ENCODE measurements at places on chromosomes 6 and 20.
A peak's percentile ranks its signal among the peaks of the same experiment; 100 is the strongest.

DNA sequence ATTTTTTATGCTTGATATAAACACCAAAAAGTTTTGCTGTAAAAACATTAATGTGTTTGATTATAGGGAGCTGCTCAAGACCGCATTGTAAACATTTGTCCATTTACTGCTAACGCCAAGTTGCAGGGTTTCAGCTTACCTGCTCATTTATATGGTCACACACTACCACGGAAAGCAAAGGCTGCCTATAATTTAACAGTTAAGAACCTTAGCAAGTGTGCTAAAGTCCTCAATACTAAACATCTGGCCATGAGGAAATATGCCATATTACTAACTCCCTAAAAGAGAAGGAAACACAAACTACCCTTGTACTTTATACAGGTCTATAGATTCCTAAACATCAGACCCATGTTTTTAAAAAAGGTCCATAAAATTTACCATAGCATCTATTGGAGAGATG, 129.5 kb downstream of the ASCC3 start:
- DNase-seq, result no peak

- DNase-seq, result peak; percentile 52
These were observed 38.4 kb downstream of the HS3ST5 start for GRCh38 chr6:114304304-114304887.

- peak; percentile 7 for DNase-seq
These were observed 33.6 kb downstream of the SAMHD1 start for GRCh38 chr20:36917943-36918342.

DNA sequence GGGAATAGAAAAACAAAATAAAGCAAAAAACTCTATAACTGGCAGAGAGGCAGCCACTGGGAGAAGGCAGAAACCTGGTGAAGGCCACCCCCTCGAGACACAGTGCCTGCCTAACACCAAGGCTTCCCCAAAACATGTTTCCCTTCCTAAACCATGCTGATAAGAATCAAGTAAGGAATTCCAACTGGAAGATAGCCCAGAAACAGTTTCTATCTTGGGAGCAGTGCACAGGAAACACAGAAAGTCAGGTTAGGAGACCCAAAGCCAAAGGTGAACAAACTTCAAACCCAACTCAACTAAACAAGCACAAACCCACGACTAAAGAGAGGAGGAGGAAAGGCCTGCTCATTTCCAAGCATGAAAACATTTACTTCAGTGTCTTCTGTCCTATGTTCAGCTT, 433.7 kb upstream of the RGS17 start:
- no peak for DNase-seq

- no peak for DNase-seq
These were observed 81.1 kb downstream of the PRSS35 start for GRCh38 chr6:83593395-83593785.

- no peak for DNase-seq
These were observed 14.2 kb upstream of the ZNFX1 start for GRCh38 chr20:49292010-49292409.

- DNase-seq, result no peak
These were observed at the start of gene ANKRD66 for GRCh38 chr6:46746696-46747095. Gene ANKRD66 (plus strand): TSS chr6:46746933. CDS start chr6:46751949, 5,016 bp downstream.

GRCh38 chr6:37946057-37946456, 126.5 kb downstream of the ZFAND3 start:
- DNase-seq, result no peak

DNA sequence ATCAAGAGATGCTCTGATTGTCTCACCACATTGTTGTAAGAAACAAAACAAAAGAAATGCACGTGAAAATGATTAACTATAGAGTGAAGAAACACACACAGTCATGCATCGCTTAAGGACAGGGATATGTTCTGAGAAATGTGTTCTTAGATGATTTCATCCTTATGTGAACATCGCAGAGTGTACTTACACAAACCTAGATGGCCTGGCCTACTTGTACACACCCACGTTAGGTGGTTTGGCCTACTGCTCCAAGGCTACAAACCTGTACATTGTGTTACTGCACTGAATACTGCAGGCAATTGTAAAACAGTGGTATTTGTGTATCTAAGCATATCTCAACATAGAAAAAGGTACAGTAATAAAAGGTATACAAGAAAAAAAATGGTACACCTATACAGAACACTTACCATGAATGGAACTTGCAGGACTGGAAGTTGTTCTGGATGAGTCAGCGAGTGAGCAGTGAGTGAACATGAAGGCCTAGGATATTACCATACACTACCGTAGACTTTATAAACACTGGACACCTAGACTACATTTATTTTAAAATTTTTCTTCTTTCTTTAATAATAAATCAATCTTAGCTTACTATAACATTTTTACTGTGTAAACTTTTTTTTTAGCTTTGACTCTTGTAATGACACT, 48.6 kb downstream of the FKBP5 start:
- DNase-seq, result peak; percentile 28

DNA sequence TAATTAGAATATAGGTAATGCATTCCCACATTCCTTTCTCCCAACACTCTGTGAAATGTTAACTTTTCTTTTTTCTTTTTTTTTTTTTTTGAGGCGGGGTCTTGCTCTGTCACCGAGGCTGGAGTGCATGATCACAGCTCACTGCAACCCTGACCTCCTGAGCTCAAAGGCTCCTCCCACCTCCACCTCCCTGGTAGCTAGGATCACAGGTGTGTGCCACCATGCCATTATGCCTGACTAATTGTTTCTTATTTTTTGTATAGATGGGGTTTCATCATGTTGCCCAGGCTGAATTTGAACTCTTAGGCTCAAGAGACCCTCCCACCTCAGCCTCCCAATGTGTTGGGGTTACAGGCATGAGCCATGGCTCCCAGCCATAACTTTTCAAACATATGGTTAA, 135.7 kb upstream of the SHLD1 start:
- no peak for DNase-seq

DNA sequence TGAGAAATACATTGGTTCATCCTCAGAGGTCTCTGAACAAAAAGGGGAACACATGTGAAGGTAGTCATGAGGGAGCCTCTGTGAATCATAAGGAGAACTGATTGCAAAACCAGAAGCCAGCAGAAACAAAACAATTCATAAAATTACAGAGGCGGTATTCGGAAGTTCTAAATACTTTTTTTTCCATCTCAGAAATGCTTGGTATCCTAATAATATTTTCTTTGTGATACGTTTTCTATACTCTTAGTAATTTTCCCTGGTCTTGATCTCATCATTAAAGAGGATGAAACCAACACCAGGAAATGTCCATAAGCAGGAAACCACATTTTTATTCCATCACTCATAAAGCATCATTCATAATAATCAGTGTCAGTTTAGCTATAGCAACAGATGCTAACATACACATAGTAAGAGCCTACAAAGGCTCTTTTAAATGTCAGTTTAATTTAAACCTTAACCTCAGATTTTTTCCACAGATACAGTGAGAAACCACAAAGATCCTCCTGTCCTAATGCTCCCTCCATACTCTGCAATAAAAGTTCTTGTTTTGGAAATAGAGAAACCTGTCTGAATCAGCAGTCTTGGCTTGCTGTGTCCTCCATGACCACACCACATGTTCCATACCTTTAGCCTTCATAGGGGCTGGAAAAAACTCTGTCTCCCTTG, 29.2 kb downstream of the SGK1 start:
- DNase-seq, result peak; percentile 93

- DNase-seq, result no peak
These were observed 222.5 kb downstream of the SYNDIG1 start for GRCh38 chr20:24691901-24692351.

GRCh38 chr6:157496534-157497095, 115.6 kb downstream of the ZDHHC14 start:
- DNase-seq, result no peak

DNA sequence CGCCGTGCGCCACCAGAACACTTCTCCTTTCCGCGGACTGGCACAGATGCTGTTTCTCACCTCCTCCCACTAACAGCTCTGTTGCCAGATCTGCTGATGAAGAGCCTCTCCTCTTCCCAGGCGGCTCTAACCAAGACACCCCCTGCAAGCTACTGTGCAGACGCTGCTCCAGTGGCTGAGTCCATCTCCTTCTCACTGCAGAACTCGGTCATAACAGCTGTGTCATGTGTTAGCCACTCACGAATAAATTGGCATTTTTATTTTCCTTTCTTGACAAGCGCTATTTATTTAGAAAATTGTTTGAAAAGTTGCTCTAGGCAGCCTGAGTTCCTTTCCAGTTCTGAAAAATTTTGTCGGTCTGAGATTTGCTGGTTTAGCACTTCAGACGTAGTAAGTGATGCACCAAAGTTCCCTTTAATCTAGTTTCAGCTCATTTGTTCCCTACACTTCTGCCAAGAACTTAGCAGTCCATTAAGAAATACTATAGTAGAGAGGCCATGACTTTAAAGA, 12.8 kb upstream of the PLEKHG1 start:
- peak; percentile 6 for DNase-seq

GRCh38 chr6:119313937-119314884, 35.4 kb downstream of the MAN1A1 start:
- no peak for DNase-seq

- DNase-seq, result no peak
These were observed 30.2 kb upstream of the MAN1A1 start for GRCh38 chr6:119379809-119380208.

GRCh38 chr6:112877134-112878100, 530.3 kb downstream of the RFPL4B start:
- peak; percentile 86 for DNase-seq

GRCh38 chr6:8764733-8765132, 329.4 kb upstream of the SLC35B3 start:
- DNase-seq, result no peak

DNA sequence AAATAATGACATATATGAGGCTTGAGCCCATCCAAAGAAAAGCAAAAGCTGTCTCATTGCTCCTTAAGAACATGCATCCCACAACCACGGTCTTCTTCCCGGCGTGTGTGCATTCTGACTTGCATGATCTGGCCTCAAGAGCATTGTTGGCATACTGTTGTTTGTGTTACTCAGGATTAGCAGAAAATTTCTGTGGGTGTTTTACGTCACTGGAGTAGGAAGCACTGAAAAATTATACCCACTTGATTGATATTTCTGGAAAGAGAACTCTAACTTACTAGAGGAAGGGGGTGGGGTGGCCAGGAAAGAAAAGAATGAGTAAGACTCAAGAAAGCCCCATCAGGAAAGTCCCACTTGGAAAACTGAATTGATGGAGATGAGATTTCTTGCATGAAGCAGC, 326.2 kb upstream of the PRDM1 start:
- peak; percentile 78 for DNase-seq
